Bronchial epithelial cell (primary cell): ENCODE measurements at places on chromosomes 13 and 19.

GRCh38 chr13:76852986-76853385, 33.2 kb downstream of the KCTD12 start:
- DNase-seq, result peak; percentile 94

GRCh38 chr19:6069268-6069791, 41.0 kb downstream of the RFX2 start:
- DNase-seq, result no peak

DNA sequence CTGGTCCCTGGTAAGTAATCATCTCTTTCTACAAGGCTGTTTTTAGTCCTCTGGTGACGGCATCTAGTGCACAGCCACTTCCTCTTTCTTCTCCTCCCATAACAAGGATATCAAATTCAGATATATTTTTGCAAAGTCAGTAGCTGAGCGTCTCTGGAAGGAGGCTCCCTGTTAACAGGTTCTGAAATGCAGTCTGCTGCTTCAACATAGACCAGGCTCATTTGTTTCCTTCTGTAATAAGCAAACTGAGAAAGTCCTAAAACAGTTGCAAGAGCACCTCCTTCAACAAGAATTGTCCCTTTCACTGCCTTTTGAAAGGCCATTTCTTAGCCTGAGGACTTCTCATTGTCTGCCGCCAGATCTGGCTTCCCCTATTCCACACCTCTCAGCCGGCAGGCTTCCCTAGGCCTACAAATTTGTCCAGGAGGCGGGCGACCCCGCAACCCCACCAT, 7.4 kb upstream of the ZSCAN5A start:
- DNase-seq, result no peak

- DNase-seq, result peak; percentile 75
Observed at GRCh38 chr19:46065486-46066071, 24.8 kb upstream of the IGFL4 start.

GRCh38 chr19:41114132-41114531, at the start of gene CYP2F1:
CYP2F1 (plus strand) TSS chr19:41114432; CDS start chr19:41116189, 1,757 bp downstream.
- no peak for DNase-seq

- DNase-seq, result no peak
Observed at GRCh38 chr13:37187105-37187504, 81.6 kb upstream of the CSNK1A1L start.

DNA sequence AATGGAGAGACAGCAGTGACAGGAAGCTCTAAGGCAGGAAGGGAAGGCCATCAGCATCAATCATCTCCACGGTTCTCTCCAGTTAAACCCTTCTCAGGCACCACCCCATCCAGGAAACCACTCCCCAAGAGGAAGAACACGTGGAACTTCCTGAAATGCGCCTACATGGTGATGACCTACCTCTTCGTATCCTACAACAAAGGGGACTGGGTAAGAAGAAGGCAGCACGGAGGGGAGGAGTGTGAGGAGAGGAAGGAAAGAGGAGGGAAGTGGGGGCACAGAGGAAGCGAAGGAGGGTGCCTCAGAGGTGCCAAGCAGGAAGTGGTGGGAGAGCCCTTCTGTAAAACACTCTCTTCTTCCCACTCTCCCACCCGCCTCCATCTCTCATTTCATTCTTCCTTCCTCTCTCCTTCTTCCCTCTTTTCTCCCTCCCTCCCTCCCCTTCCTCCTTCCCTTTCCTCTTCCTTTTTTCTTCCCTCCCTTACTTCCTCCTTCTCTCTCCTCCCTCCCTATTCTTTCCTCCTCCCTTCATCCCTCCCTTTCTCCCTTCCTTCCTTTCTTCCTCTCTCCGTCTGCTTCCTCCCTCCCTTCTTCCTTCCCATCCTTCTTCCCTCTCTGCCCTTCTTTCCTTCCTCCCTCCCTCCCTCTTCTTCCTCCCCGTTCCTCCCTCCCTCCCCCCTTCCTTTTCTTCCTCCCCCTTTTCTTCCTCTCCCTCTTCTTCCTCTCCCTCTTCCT, 12.6 kb downstream of the ZSCAN5A start:
- no peak for DNase-seq

DNA sequence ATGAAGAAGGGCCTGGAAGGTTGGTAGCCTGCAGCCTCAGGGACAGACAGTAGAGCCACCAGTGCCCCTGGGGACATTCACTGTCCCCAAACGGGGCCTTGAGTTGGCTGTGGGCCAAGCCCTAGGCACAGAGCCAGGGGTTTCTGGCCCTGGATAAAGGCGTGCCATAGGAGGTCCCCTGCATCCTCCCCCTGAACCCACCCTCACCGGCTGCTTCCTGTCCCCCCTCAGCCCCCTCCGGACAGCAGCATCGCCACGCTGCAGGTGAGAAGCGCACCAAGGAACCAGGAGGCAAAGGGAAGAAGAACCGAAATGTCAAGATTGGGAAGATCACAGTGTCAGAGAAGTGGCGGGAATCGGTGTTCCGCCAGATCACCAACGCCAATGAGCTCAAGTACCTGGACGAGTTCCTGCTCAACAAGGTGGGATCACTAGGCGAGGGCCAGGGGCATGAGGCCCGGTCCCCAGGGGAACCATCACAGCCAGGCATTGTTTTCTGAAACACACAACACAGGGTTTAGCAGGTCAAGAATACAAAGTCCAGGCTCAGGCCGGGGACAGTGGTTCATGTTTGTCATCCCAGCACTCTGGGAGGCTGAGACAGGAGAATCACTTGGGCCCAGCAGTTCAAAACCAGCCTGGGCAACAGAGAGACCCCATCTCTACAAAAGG, 14.6 kb upstream of the USE1 start:
- DNase-seq, result no peak

GRCh38 chr13:106187501-106188095, 347.9 kb downstream of the EFNB2 start:
- DNase-seq, result no peak
